Skeletal muscle cell (primary cell): ENCODE measurements at places on chromosomes 3 and 15.

DNA sequence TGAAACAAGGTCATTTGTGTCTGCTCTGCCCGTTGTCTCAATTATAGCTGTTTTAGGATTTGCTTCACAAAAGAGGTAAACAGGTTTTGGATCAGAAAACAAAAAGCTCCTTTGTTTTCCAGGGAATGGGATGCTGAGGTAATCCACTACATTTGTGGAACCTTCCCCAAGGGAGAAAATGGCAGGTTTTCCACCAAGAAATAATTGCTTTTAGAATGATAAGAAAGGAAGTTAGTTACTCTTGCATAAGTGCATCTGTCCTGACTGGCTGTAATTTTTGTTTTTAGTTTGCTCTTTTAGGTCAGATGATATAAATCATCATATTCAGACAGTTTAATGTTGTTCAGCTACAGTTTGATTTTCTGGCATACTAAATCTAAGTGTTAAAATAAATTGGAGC, 198.5 kb upstream of the COL8A1 start:
- peak; percentile 11 for DNase-seq

GRCh38 chr3:63955830-63956545, 43.8 kb upstream of the SCAANT1 start:
- no peak for DNase-seq

DNA sequence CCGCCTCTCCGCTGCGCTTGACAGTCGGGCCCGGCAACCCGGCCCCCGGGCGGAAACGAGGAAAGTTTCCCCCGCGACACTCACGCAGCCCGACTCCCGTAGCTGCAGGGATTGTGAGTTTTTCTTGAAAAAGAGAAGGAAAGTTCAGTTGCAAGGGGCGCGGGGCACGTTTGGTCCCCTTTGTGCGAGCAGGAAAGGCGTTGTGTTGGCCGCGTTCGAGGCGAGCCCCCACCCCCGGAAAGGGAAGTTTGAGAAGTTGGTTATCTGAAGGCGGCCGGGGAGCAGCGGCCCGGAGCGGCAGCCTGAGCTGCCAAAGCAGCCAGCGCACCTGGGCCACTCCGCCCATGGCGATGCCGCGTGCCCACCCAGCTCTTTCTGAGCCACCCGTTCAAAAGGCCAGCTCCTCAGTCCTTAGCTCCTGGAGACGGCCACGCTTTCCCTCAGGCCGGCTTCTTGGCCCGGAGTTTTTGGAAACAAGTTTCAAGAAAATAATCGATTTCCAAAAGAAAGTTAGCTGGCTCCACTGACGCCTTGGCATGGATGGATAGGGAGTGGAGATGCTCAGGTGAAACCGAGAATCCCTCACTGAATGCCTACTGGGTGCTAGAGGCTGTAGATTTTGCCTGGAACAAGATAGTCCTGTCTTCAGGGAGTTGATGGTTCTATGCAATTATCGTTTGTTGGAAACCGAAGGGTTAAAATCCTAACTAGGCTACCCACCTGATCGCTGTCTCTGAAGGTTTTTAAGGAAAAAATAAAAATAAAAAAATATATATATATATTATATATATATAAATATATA, 832 bp downstream of the TGFBR2 start:
- DNase-seq: no peak

DNA sequence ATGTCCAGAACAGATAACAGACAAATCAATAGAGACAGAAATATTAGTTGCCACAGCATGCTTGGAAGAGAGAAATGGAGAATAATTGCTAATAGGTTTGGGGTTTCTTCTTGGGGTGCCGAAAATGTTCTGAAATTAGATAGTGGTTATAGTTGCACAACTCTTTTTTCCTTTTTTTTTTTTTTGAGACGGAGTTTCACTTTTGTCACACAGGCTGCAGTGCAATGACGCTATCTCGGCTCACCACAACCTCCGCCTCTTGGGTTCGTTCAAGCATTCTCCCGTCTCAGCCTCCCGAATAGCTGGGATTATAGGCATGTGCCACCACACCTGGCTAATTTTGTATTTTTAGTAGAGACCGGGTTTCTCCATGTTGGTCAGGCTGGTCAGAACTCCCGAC, 163.3 kb downstream of the PLCH1 start:
- no peak for DNase-seq

DNA sequence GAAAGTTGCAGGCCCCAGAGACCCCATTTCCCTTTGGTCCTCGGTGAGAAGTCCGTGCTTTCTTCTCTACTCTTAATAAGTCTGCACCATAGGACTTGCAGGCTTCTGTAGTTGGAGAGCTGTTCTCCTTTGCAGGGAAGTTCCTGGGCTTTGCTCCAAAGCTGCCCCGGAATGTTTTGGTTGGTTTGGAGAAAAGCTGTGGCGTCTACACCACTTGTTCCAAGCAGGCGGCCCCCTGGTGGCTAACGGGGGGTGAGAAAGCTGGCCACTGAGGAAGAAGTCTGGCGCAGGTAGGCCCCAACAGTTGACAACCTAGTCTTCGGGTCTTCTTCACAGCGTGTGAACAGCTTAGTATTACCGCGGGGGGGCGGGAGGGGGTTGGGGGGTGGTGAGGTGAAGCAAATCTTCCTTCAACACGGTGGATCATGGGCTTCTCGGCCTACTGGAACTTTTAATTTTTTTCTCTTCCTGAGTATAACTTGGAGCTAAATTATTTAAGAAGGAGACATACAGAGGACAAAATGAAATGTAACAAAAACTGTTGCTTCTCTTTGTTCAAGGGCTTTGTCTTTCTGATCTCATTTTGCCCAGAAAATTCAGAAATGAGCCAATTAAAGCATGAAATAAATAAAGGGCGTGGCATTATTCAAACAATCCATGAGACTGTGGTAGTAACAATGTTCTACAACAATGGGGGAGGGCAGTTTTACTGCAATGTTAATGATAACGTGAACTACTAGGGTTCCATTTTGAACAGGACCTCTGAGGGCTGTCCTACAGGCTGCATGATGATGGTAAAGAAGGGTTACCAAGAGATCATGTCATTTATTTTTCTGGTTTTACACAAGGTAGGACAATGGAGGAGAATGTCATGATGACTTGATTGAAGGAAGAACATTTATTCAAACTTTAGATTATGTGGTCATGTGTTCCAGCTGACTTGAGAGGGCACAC, 2.2 kb upstream of the THRB start:
- no peak for DNase-seq

- no peak for DNase-seq
Measured at GRCh38 chr3:153762411-153763235, 358.6 kb upstream of the ARHGEF26 start.

GRCh38 chr15:92462424-92463125, 68.9 kb downstream of the ST8SIA2 start:
- DNase-seq: no peak

DNA sequence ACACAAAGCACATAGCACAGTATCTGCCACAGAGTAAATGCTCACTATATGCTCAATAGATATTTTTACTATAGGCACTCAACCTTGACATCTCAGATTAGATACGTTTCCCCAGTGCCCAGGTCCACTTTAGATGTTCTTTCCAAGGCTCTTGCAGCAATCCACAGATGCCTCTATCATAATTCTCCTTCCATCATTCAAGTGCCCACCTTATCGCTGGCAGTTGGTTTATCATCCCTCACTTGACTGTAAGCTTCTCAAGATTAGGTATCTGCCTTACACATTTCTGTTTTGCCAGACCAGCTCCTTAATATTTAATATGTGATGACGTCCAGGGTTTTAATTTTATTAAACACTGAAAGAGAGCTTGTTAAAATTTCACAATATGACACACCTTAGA, 8.6 kb downstream of the NCEH1 start:
- DNase-seq: no peak

- DNase-seq: no peak
Measured at GRCh38 chr3:49626101-49626581, 48.0 kb upstream of the APEH start.

GRCh38 chr3:174242311-174243041, 616.7 kb upstream of the NAALADL2 start:
- DNase-seq: no peak

DNA sequence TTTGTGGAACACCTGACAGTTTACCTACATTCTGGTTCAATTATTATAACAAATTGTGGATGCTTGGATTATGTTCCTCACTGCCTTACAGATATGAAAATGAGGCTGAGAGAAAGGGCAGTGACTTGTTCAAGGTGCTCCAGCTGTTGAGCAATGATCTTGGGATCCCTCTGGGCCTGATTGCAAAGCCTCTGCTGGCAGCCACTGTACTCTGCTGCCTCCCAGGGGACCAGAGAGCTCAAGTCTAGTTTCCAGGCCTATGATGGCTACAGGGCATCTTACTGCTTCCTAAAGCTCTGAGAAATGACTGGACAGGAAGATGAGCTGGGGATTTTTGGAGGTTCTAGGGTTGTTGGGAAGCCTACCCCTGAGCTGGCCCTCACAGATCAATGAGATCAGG, 2.3 kb upstream of the SHC4 start:
- DNase-seq: no peak

- peak; percentile 26 for DNase-seq
Measured at GRCh38 chr3:150956376-150956775, 16.2 kb downstream of the CLRN1 start.

GRCh38 chr3:17179381-17180205, 294.8 kb downstream of the PLCL2 start:
- no peak for DNase-seq

GRCh38 chr3:156605686-156606605, 51.0 kb upstream of the SSR3 start:
- peak; percentile 74 for DNase-seq

DNA sequence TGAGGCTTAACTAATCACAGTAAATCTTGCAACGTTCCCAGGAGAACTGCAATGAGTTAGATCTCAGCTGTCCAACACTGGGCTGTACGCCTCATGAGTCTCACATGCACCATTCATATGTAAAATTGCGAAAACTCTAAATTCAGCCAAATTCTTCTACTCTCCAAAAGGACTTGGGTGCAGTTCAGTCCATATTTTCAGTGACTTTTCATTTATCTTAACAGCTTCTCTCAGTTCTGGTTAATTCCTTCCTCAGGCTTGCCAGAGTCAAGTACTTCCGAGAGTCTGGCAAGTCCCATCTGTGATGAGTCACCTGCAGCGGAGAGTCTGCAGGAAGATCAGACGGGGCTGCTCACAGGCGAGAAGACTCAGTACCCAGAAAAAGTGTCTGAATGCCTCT, 11.5 kb downstream of the CCDC80 start:
- DNase-seq: peak; percentile 80

GRCh38 chr3:54357301-54357700, 234.9 kb downstream of the CACNA2D3 start:
- no peak for DNase-seq

GRCh38 chr3:95460274-95460673, 1354.1 kb upstream of the EPHA6 start:
- no peak for DNase-seq

- no peak for DNase-seq
Measured at GRCh38 chr15:33091983-33092693, 102.4 kb downstream of the FMN1 start.

GRCh38 chr15:47812470-47812999, 95.2 kb downstream of the SEMA6D start:
- DNase-seq: no peak

DNA sequence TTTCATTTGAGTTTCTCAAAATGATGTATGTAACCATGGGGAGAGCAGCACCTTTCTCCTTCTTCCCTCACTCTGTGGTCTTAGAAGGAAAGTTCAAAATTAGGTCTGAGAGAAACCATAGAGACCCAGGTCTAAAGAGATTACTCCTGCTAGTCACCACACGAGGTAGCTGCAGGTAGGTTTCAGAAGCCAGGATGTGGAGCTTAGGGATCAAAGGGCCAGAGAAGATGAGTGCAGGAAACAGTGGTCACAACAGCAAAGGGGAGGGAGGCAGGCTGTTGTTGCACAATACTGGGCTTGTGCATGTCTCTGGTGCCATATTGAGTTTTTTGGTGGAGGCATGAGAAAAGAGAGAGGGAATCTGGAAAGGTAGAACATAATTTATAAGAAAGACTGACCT, 583.6 kb downstream of the AGBL1 start:
- no peak for DNase-seq

GRCh38 chr3:13601692-13602080, 52.8 kb downstream of the FBLN2 start:
- no peak for DNase-seq

DNA sequence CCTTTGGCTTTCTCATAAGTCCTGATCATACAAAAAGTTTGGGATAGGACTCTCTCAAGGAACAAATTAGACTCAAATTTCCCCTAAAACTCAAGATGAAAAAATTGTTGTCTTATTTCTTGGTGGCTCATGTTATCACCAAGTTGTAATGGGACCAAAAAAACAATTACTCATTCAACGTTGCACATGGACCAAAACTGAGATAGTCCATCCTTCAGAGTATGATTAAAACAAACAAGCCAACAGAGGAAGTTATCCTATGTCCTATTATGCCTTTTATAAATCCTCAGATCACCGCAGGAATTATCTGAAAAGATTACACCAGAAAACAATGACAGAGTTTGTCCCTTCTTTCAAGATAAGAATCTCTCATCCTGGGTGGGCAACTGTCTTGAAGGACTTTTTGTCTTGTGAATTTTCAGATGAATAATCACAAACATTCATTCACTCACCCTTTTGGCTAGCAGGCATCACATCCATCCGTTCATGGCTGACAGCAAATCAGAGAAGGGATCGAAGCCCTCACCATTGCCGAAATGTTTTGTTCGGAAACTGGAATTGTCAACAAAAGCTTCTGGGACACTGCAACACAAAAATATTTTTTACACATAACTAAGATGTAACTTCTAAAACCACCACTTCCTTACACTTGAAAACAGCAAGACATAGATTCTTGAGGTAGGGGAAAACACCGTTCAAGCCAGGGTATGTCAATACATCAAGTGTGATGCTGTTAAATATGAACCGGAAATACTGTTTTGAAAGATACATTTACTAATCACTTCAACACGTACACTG, 90.4 kb downstream of the FOXP1 start:
- DNase-seq: no peak

GRCh38 chr15:66075947-66076346, 177.6 kb downstream of the MEGF11 start:
- no peak for DNase-seq

GRCh38 chr15:84982301-84982920, 755 bp downstream of the PDE8A start:
- DNase-seq: no peak

- DNase-seq: no peak
Measured at GRCh38 chr3:134753999-134754742, 40.9 kb upstream of the EPHB1 start.

- peak; percentile 4 for DNase-seq
Measured at GRCh38 chr3:131107637-131108433, 81.2 kb downstream of the NEK11 start.

DNA sequence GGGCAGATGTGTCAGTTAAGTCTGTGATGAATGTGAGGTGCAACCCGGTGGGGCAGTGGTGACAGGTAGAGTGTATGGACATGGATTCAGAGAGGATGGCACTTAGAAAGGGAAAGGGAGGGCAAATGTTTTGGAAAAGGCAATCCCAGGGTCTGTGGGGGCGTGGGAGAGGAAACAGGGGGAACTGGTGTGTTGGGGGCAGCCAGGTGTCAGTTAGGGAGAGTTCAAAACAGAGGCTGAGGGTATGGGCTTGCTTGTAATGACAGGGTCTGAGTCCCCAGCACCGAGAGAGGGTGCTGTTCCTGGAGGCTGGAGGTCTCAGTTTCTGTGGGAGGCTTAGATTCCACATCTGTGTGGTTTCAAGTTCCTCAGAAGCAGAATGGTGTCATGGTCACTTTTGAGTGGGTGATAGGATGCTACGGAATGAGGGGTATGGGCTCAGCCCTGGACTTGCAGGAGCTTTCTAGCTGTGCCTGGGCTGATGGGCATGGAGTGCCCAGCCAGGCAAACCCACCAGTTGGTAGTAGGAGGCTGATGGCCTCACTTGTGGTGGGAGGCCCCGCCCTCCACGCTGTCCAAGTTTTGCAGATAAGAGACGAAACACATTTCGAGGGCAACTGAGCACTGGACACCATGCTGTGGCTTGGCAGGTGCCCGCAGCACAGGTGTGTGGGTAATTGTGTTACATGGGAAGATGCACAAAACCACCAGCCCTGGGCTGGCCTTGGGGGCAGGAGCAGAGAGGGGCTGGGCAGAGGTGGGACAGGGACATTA, 209.4 kb downstream of the RPLP1 start:
- no peak for DNase-seq
